ENCODE measurements at places on chromosomes 4 and X.
A peak's percentile ranks its signal among the peaks of the same experiment; 100 is the strongest.

DNA sequence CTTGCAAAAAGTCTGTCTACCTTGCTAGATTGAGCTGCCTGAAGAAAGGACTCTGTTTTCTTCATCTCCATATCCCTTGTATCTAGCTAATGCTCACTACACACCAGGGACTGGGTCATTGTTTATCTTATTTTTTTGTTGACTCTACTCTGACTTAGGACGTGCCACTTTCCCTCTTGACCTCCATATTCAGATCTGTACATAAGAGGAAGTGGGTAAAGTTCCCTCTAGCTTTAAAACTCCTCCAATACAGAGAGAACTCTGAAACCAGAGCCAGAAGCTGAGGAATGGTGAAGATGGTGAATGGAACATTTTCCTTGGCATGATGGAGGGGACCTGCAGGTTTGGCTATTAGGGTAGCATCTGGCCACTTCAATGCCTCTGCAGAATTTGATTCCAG is 2026.1 kb upstream of the TENM3 start:
- DNase-seq, result no peak

GRCh38 chr4:26076000-26076587 is 162.1 kb downstream of the SMIM20 start:
- peak; percentile 93 for DNase-seq

- DNase-seq, result no peak
These were observed 43.5 kb downstream of the CLDN34 start for GRCh38 chrX:10010686-10011085.

DNA sequence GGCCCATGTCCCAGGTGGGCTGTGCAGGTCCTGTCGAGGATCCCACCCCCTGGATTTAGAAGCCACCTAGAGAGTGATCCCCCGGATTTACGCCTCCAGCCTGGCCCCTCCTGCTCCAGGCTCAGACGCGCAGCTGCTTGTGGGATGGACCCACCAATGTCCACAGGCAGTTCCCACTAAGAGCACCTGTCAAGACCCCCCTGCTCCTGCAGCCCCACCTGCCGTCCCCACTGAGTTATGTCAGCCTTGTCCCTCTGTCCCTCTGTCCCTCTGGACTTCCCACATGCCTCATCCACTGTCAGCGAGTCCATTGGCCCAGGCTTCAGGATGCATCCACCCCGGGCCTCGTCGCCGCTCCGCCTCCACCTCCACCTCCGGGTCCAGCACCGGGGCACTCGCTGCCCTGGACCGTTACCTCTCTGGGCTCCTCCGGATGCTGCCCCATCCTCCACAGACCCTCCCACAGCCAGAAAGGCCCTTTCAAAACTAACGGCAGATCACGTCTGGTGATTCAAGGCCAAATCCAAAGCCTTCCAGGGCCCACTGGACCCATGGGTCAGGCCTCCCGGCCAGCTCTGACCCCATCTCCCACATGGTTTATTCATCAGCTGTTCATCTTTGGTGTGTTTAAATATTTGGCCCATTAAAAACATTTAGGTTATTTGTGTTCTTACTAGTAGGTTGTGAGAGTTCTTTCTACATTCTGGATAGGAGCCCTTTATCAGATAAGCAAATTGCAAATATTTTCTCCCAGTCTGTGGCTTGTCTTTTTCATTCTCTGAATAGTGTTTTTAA is 28.3 kb downstream of the HTRA3 start:
- no peak for DNase-seq

DNA sequence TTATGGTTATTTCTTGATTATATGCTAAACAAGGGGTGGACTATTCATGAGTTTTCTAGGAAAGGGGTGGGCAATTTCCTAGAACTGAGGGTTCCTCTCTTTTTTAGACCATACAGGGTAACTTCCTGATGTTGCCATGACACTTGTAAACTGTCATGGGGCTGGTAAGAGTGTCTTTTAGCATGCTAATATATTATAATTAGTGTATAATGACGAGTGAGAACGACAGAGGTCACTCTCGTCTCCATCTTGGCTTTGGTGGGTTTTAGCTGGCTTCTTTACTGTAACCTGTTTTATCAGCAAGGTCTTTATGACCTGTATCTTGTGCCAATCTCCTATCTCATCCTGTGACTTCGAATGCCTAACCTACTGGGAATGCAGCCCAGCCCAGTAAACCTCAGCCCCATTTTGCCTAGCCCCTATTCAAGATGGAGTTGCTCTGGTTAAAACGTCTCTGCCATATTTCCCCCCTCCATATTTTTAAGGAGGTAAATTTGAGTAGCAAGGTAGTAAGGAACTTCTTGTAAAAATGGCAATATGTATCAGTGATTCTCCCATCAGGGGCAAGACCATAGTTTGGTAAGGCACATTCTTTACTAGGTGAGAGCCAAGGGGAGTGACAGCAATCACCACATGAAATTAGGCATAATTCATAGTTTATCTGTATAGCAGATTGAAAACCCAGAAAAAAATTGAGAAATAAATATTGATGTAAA is 2.6 kb downstream of the CXCL2 start:
- DNase-seq, result peak; percentile 86

- no peak for DNase-seq
These were observed 235.1 kb downstream of the USP46 start for GRCh38 chr4:52423967-52424366.

GRCh38 chr4:181475781-181476507 is 767.3 kb upstream of the TENM3 start:
- no peak for DNase-seq

GRCh38 chr4:7971881-7972500 is 32.3 kb upstream of the AFAP1 start:
- DNase-seq, result no peak

- DNase-seq, result no peak
These were observed 366.7 kb downstream of the PCDH7 start for GRCh38 chr4:31086756-31087330.

GRCh38 chrX:155056471-155056870 is 14.5 kb downstream of the CMC4 start:
- DNase-seq, result no peak

GRCh38 chr4:76620723-76621468 is 185.9 kb downstream of the SHROOM3 start:
- no peak for DNase-seq

- DNase-seq, result no peak
These were observed 290.9 kb upstream of the LDB2 start for GRCh38 chr4:17189401-17189720.

DNA sequence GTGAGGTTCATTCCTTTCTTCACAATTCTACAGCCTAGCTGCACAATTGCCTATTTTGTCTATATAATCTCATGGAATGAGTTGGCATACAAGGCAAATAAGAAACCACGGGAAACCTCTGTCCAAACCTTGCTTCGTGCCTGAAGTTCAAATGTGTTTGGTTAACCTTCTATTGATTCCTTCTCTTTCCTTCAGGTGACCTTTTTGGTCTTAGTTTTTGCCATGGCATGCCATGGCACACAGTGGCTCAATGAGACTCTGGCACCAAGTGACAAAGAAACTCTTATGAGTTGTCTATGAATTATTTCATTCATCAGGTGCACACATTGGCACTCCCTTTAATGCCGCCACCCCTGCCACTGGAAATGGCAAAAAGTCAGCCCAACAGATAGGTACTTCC is 101.8 kb downstream of the PPARGC1A start:
- no peak for DNase-seq
